NCI-H1048 (cell line): ENCODE measurements at places on chromosomes 16 and 17.

DNA sequence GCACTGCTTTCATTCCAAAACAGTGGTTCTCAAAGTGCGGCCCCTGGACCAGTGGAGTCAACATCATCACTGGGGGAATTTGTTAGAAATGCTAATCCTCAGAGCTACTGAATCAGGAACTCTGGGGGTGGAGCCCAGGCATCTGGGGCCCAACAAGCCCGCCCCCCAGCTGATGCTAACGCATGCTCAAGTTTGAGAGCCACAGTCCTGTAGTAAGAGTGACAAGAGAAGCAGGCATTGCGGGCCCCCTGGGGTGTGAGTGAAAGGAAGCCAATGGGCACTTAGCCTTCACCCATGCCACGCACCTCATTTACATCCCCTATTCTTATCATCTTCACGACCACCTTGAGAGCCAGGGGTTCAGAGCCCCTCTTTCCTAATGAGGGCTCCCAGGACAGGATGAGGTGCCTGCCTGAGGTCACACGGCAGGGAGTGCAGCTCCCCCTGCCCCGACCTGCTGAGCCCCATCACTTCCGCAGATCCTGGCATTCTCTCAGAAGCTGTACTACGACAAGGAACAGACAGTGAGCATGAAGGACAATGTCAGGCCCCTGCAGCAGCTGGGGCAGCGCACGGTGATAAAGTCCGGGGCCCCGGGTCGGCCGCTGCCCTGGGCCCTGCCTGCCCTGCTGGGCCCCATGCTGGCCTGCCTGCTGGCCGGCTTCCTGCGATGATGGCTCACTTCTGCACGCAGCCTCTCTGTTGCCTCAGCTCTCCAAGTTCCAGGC lies 9.1 kb downstream of the CA4 start:
- no peak for DNase-seq

DNA sequence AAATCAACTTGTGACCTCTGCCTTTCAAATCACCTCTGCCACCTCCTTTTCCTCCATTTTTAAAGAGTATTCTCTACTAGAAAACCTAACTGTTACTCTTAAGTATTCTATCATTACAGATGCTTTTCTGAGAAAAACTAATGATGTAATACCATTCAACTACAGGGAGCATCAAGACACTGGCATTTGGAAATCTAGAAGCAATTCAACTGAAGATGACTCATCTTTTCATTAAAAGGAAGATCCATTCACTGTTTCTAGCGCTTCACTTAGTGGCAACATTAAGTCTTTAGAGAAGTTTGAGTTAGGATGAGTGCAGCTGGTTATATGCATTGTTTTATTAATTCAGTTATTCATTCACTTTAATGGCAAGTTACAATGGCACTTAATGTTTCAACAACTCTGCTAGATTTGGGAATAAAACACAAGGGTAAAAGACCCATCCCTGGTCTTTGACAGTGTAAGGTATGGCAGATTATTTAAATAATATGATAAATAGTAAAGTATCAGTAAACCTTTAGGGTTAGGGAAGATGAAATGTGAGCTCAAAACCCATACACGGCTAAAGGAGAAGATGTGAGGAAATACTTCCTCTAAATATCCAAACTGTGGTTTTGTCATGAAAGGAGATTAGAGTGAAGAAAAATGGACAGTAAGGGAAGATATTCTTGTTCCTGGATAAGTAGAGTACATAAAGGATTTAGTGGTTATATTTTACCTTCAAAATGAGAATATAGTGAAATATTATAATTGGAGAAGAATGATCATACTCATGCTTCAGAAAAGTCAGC lies 61.7 kb downstream of the KCNJ2 start:
- no peak for DNase-seq

DNA sequence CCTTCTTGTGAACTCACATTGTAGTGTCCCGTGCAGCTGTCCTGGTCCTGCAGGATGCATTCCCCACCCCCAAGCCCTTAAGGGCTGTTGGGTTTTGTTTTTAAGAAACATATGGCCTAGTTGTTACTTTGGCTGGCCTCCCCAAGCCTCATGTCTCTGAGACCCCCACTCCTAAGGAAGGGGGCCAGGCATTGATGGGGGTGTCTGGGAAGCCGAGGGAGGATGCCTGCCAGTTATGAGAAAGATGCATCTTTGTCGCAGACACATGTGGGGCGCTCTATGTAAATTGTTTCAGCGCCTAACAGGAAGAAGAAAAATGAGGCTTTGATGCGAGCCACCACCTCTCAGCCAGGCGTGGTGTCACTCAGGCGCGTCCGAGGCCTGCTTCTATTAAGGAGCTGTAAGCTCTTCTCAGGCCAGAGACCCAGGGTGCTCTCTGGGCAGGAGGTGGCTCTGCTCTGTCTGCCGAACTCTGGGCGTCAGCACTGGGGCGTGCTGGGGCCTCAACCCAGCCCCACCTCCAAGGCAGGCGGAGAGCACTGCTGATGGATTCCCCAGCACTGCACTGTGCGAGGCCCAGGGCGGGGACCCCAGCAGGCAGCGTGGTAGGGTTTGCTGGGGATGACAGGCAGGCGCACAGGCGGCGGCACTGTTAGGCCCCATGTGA lies 70.6 kb downstream of the SREBF1 start:
- DNase-seq = no peak

- DNase-seq = no peak
Measured at GRCh38 chr17:30780343-30780742, 44.1 kb downstream of the CRLF3 start.

- no peak for DNase-seq
Measured at GRCh38 chr17:52297230-52298010, 138.9 kb upstream of the CA10 start.

DNA sequence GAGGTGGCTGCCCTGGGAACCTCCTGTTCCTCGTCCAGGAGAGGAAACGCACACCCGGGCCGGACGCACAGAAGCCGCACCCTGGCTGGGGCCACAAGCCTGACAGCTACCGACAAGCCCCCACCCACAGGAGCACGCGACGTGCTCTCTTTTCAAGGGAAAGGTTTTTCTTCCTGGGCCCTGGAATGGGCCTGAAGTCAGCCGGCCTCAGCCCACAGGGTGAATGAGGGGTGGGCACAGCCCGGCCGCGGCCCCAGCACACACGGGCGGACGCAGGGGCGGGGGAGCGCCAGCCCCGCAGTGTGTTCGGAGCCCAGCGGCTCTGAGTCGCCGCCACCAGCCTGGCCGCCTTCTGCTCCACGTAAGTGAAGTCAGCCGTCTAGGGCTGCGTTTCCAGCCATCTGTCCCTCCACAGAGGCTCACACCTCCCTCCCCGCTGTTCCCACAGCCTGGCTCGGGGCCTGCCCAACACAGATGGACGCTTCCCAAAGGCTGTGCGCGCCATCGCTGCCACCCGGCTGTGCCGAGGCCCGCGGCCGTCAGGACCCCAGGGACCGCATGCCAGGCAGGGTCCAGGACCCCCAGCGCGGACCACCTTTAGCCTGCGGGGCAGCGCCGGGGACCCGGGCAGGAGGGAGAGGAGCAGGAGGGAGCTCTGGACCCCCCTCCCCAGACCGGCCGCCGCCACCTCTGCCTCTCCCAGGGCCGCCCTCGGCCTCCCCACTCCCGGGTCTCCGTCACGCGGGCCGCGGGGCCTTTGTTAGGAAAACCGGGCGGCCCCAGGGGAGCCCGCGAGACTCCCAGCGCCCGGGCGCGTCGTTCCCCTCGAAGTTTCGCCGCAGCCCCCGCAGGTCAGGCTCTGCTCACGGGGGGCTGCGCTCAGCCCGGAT lies 36.8 kb downstream of the CBFA2T3 start:
- DNase-seq = no peak

DNA sequence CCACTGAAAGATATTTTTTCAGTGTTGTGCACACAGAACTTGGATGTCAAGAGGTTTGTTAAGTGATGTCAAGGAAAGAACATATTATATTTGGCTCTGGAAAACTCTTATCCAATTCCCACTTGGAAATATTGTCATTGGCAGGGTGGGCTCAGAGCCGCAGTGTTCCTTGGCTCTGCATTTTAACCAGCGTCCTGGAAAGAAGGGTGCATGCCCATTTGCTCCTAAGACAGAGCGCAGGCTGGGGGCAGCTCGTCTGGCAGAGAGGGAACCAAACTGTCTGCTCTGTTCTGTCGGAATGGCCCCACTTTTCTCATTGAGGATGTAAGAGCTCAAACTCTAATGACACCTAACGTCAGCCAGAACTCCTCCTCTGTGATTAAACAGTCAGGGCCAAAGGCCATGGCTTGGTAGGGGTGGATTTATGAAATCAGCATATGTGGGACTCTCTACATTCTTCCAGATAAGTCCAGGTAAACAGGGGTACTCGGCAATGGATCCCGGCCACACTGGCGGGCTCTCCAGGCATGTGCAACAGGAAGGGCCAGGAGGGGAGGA lies 18.0 kb downstream of the SLC47A1 start:
- no peak for DNase-seq

DNA sequence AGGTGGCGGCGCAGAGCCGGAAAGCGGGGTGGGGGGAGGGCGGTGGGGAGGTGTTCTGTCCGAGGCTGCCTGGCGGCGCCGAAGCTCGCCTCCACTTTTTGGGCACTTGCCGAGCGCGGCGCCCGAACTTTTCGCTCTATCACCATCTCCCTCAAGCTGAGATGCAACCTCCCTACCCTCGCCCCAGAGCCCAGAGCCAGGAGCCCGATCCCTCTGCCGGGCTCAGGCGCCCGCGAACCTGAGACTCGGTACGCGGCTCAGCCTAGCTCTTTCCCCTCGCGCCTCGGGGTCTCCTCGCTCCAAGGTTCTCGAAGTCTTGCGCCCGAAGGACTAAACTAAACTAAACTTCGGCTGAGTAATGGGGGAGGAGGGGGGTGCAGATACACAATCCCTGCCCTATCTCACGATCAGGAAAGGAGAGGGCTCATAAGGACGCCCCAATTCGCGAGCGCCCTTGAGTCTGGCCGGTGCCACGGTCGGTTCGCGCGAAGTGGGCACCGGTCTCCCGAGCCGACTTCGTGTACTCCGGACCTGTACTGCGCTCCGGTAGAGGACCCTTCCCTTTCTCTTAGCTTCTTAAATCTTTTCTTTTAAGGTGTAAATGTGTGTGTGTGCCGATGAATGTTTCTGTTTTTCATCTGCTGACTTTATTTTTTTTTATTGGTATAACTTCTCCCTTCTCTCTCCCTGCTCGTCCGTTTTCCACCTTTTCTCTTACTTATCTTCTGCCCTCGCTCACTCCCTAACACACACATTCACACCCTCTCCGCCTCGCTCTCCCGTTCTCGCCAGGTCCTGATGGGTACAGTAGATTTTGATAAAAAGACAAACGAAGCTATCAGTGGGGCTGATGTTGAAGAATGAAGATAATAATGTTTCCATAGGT lies 1.9 kb upstream of the SALL1 start:
- DNase-seq = no peak

GRCh38 chr17:77072670-77073069 lies 68.1 kb upstream of the SEC14L1 start:
- DNase-seq = no peak

DNA sequence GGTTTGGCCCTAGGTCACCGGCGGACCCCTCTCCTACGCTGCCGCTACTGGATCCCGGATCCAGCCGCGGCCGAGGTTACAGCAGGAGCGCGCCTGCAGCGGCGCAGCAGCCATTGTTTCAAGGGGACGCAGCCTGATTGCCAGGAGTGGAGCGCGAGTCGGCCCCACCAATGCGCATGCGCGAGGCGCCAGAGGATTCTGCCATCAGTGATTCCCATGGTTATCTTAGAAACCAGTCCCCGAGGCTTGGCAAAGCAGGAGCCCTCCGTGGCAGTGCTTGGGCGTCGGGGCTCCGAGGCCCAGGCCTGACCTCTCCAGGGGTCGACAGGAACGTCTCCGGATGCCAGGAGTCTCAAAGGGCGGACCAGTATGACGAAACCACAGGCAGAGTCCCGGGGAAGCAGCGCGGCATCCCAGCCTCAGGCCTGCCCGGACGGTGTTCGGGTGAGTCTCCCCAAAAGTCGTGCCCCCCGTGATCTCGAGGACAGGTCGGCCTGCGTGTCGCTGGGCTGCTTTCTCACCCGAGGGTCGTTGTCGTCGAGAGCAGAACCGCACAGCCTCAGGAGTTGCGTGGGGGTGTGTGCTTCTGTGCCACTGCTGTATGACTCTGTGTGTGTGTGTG lies 608.5 kb downstream of the KCNJ18 start:
- no peak for DNase-seq

DNA sequence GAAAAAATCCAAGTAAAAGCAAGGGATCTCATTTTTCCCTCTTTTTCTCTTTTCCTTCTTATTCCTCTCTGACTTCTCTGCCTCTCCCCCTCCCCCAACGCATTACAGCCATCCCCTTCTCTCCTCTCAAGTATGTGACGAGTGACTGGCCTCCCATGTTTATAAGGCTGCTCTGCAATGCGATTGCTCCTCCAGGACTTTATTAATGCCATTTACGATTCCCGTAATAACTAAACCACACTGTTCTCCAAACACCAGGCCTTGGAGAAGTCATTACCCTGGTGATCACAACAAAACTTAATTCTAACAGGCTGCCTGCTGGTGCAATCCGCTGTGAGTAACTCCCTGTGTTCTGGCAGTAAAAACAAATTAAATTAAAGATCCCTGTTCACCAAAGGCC lies 88.8 kb downstream of the HS3ST3B1 start:
- no peak for DNase-seq

- DNase-seq = no peak
Measured at GRCh38 chr17:372157-373152, 19.8 kb upstream of the RPH3AL start.

DNA sequence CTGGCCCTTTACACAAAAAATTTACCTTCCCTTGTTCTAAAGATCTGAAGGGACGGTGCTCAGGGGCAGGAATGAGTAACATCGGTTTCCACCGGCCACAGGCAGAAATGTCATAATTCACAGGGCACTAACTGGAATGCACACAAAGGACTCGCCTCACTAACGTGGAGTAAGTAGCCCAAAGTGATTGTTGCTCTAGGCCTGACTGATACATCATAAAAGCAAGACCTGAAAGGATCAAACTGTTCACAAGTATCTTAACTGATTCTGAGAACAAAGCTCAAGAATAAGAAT lies 8.9 kb upstream of the TCF25 start:
- no peak for DNase-seq

DNA sequence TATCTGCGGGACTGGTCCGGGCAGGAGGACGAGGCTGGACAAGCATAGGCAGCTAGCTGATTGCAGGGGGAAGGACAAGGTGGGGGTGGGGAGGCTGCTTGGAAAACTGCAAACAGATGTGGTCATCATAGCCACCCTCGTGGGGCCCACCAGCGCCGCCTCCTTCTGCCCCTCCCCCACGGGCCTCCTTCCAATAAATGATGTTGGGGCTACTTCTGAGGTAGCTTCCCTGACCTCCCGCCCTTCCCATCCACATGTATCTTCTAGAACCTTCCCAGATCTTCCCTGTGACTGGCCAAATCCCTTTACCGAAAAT lies 12.3 kb upstream of the CDC42EP4 start:
- DNase-seq = no peak

DNA sequence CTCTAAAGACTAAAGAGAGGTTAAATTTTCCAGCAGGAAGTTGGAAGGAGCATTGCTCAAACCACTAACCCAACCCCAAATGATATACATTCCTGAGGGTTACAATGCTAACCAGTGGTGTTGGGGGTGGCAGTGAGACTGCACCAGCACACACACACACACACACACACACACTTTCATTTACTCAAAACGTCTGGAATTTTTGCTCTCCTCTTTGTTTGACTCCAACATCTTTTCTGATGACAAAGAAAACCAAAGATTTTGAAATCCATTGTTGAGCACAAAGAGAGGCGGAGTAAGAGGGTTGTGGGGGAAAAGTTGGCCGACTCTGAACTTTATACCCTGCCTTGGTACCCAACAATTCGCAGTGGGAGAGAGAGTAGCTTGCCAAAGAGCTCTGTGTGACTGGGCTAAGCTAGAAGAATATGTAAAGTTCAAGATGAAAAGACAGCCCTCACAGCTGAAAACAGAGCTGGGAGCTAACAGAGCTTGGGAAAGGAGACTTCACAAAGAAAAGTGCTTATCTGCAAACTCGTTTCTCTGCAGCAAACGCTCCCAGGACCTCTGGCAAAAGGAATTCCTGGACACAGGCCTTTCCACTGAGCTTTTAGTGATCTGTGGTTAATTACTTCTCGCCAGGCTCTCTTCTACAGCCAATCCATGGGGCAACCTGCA lies 426.0 kb upstream of the CDH11 start:
- DNase-seq = no peak
